Breast epithelium (tissue), 4 donors: ENCODE measurements at places on chromosomes 5 and 9. TPM values are rescaled to one million over a fixed set of nuclear protein-coding genes. Genes with fewer than 3 reads are reported as not detected.

Gene TLX3
- total RNA-seq, result not detected

Gene QRFP
- total RNA-seq, result not detected

Gene OR5C1
- not detected for total RNA-seq

Gene HRH2
- 2.0 TPM for total RNA-seq

Gene SLCO6A1
- not detected for total RNA-seq

Gene VAV2
- 9.5 TPM for total RNA-seq

Gene GRPEL2
- total RNA-seq, result 16.5 TPM

Gene CCDC192
- not detected for total RNA-seq

Gene WDR70
- total RNA-seq, result 37.0 TPM

Gene FGF18
- 1.6 TPM for total RNA-seq

Gene PHF24
- 1.1 TPM for total RNA-seq

Gene OR1J2
- total RNA-seq, result not detected

DNA sequence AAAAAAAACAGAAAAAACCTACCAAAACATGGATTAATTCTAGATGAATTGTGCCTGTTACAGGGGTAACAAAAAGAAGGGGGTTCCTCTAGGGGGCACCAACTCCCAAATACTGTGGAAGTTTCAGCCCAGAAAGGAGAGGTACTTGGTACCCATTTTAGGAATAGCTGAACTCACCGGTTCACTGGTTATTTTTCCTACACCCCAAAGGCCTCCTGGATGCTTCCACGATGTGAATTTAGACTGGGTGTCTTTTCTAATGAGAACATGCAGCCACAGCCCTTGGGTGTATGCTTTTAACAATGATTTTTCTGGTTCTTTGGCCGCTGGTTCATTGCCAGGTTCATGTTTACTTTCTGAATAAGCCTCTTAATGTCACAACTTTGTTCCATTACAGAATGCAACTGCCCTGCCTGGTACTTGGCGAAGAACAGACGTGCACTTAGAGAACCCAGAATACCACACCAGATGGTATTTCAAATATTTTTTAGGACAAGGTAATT is 46.7 kb downstream of the GARNL3 start:
- H3K27ac ChIP-seq, result no peak overlapping the region
- no peaks in the 10 kb centered on the region for H3K27me3 ChIP-seq
- H3K4me1 ChIP-seq, result no peaks in the 10 kb centered on the region
- no peaks in the 10 kb centered on the region for H3K36me3 ChIP-seq

DNA sequence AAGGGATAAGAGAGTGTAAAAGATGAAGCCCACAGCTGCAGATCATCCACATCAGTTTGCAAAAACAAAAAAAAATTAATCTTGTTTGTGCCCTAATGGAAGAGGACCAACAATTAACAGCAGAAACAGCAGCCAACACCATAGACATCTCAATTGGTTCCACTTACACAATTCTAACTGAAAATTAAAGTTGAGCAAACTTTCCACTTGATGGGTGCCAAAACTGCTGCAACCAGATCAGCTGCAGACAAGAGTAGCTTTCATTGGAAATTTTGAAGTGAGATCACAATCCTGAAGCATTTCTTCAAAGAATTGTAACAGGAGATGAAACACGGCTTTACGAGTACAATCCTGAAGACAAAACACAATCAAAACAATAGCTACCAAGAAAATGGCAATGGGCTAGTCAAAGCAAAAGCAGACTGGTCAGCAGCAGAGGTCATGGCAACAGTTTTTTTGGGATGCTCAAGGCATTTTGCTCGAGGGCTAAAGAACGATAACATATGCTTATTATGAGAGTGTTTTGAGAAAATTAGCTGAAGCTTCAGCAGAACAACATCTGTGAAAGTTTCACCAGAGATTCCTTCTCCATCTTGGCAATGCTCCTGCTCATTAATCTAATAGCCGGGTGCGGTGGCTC is 4.1 kb upstream of the RBM27 start:
- no peak overlapping the region for H3K4me3 ChIP-seq
- H3K36me3 ChIP-seq, result no peaks in the 10 kb centered on the region
- peak overlapping the region; percentile 68 for H3K27ac ChIP-seq
- no peaks in the 10 kb centered on the region for H3K4me1 ChIP-seq
- H3K27me3 ChIP-seq, result no peaks in the 10 kb centered on the region
- no peak for DNase-seq

- DNase-seq, result peak; percentile 78
- H3K36me3 ChIP-seq, result no peaks in the 10 kb centered on the region
- no peak overlapping the region for H3K27ac ChIP-seq
- no peak overlapping the region for H3K4me3 ChIP-seq
- peaks cover 8% of the 10 kb centered on the region for H3K4me1 ChIP-seq
- H3K27me3 ChIP-seq, result no peaks in the 10 kb centered on the region
These were observed 69.8 kb upstream of the RNU6ATAC start for GRCh38 chr9:134234001-134234660.

- DNase-seq, result no peak
- no peaks in the 10 kb centered on the region for H3K36me3 ChIP-seq
- no peak overlapping the region for H3K4me3 ChIP-seq
- H3K4me1 ChIP-seq, result no peaks in the 10 kb centered on the region
- H3K27me3 ChIP-seq, result no peaks in the 10 kb centered on the region
These were observed 5.1 kb downstream of the BHMT2 start for GRCh38 chr5:79074641-79075040.

GRCh38 chr5:169270827-169271226 is 30.1 kb downstream of the SLIT3 start:
- H3K27me3 ChIP-seq, result no peaks in the 10 kb centered on the region
- H3K4me1 ChIP-seq, result no peaks in the 10 kb centered on the region
- H3K27ac ChIP-seq, result no peak overlapping the region
- H3K4me3 ChIP-seq, result no peak overlapping the region
- DNase-seq, result no peak

DNA sequence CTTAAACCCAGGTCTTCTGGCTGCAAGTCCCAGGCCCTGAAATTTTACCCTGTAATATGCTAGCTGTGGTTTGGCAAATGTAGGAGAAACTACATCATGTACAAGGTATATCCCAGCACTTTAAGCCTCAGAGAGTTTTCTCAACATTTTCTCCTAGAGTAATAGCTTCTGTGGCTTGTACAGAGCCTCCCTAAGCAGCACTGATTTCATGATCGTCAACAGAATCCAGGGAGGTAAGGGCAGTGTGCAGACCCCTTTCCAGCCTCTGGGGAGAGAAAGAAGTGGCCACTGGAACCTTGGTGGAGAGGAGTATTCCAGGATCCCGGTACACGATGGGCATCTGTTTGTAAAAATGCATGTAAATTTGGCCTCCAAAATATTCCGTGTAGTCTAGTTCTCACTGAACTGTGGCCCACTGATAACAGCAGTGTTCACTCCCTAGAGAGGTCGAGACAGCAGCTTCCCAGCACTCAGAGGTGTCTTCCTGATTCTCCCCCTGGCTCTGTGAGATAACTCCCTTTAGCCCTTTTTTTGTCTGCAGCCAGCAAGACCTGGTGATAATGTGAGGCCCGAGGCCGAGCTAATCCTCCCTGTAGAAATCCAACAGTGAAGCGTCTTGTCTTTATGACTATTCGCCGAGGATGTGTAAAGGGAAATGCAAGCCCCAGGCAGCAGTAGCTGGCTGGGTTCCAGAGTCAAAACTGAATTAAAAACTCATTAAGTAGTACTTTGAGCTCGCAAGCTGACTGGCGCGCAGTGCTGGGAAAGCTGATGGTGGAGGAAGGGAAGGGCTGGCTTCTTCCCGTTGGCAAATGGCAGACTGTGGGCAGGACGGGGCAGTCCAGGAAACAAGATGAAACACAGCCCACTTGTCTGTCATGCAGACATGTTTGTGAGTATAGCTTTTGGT is 59.0 kb downstream of the MAP1B start:
- peaks cover 7% of the 10 kb centered on the region for H3K4me1 ChIP-seq
- H3K27me3 ChIP-seq, result no peaks in the 10 kb centered on the region
- DNase-seq, result peak; percentile 59
- H3K27ac ChIP-seq, result peak overlapping the region; percentile 85
- H3K36me3 ChIP-seq, result no peaks in the 10 kb centered on the region
- peak overlapping the region; percentile 12 for H3K4me3 ChIP-seq

GRCh38 chr9:119609277-119609971 is 240.2 kb upstream of the BRINP1 start:
- no peak overlapping the region for H3K27ac ChIP-seq
- H3K27me3 ChIP-seq, result no peaks in the 10 kb centered on the region
- H3K4me3 ChIP-seq, result no peak overlapping the region
- H3K4me1 ChIP-seq, result no peaks in the 10 kb centered on the region
- H3K36me3 ChIP-seq, result no peaks in the 10 kb centered on the region
- no peak for DNase-seq

DNA sequence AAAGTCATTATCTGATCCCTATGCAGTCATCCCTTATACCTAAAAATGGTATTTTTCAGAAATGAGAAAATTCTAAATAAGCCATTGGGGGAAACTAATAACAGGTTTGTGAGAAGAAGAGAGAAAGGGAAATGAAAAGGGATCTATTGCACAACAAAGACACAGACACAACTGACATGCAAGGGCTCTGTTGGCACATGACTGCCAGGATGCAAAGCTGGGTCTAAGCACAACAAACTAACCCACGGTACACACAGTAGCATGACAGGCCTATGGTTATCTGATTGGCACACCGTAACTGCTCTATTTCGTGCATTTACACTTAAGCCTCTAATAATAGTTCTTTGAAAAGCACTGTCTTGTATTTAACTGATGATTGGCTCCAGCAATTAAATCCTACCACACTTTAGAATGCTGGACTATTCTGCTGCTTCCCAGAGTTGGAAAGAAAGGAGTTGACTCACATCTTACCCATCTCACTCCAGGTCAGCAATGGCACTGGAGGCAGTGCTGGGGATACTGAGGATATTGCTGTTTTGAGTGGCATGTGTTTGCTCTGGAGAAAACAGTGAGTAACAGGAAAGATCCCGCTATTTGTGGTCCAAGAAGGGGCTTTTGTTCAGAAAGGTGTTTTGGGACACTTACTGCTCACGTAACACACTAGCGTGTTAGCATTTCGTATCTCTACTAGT is 328.3 kb downstream of the GLIS3 start:
- no peaks in the 10 kb centered on the region for H3K36me3 ChIP-seq
- no peaks in the 10 kb centered on the region for H3K4me1 ChIP-seq
- H3K4me3 ChIP-seq, result no peak overlapping the region

GRCh38 chr5:55991768-55992486 is 2.8 kb downstream of the IL6ST start:
- H3K27ac ChIP-seq, result peak overlapping the region; percentile 99
- H3K4me1 ChIP-seq, result peaks cover 7% of the 10 kb centered on the region
- no peak for DNase-seq
- H3K27me3 ChIP-seq, result no peaks in the 10 kb centered on the region
- peak overlapping the region; percentile 92 for H3K4me3 ChIP-seq

DNA sequence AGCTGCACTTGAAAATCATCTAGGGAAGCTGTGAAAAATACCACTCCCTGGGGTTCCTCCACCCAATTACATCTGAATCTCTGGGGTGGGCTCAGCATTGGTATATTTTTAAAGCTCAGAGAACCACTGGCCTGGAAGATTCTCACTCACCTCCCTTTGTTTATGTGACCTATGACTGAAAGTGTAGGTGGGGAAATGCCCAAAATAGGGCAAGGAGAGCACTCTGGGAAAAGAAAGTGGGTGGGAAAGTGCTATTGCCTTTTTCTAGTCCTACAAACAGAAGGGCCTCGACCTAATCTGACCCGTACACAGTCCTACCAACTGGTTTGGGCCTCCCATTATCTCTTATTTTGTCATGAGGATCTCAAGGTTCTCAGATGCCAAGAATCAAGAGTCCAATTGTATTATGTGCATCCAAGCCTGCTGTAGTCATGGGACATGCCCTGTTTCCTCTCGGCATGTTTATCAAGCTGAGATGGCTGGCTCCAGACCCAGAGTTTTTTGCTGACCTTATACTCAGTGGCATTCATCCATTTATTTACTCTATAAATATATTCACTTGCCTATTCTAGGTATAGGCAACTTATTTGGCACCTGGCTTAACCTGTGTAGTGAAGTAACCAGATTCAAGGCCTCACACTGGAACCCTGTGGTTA is 483.7 kb downstream of the ENC1 start:
- no peak for DNase-seq
- no peak overlapping the region for H3K27ac ChIP-seq
- no peaks in the 10 kb centered on the region for H3K36me3 ChIP-seq
- H3K27me3 ChIP-seq, result no peaks in the 10 kb centered on the region
- no peaks in the 10 kb centered on the region for H3K4me1 ChIP-seq

DNA sequence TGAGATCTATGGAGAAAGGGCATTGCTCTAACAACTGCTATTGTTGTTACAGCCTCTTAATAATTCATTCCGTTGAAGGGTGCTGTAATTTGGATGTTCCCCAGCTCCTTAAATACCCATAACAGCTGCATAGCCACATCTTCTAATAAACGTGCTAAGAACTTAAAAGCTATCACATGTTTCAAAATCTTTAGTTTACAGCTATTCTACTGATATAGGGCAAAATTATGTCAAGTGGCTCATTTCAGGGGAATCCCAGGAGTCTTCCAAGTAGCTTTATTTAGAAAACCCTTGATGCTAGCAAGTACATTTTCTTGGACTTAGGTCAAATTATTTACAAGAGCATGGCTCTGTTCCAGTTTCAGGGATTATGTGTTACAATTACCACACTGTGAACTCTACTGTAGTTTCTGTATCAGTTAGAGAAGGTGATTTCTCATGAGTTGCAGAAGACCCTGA is 990.4 kb upstream of the ACO1 start:
- H3K4me1 ChIP-seq, result no peaks in the 10 kb centered on the region
- no peaks in the 10 kb centered on the region for H3K36me3 ChIP-seq
- H3K27ac ChIP-seq, result no peak overlapping the region
- DNase-seq, result no peak
